ENCODE measurements at places on chromosomes 6 and 20.

GRCh38 chr6:137856138-137856898 lies 10.7 kb upstream of the TNFAIP3 start:
- no peak for DNase-seq

DNA sequence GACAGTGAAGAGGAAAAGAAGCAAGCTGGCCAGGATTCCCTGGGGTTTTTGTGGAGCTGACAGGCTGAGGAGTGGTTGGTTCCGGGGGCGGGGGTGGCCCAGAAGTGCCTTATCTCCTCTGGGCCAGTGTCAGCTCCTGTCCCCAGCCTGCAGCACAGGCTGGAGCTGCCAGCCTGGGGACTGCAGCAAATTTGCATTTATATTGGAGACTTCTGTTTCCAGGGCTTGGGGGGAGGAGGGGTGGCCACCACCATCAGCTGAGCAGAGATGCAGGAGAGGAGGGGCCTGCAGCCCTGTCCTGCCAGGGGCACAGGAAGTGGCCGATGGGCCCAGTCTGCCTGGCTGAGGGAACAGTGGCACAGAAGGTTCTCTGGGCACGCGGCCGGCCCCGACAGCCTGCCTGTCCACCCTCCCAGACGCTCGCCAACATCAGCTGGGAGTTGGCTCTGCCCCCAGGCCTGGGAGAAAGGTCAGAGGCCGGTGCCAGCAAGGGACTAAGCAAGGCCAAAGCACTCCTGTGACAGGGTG lies 24.3 kb upstream of the SCRT2 start:
- peak; percentile 63 for DNase-seq

DNA sequence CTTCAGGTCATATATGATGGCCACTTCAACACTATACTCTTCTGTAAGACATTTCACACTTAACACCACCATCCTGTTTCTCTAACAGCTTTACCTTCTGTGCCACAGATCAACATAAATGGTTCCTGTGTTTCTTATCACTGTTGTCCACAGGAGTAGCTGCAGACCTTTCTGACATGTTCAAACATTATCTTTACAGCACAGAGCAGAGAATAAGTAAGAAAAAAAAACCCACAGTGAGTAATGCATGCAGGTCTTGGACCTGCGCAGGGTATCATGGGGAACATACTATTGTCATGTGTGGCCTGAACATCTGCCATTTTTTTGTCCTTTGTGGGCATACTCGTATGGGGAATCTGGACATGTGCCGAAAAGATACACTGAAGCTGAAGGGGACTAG lies 161.9 kb downstream of the KIF16B start:
- DNase-seq, result no peak

- DNase-seq, result no peak
Measured at GRCh38 chr20:52130406-52130805, 61.2 kb downstream of the ZFP64 start.

- DNase-seq, result peak; percentile 65
Measured at GRCh38 chr6:3312604-3313231, 54.0 kb downstream of the PSMG4 start.

- DNase-seq, result no peak
Measured at GRCh38 chr20:58361481-58362205, 27.4 kb upstream of the VAPB start.

DNA sequence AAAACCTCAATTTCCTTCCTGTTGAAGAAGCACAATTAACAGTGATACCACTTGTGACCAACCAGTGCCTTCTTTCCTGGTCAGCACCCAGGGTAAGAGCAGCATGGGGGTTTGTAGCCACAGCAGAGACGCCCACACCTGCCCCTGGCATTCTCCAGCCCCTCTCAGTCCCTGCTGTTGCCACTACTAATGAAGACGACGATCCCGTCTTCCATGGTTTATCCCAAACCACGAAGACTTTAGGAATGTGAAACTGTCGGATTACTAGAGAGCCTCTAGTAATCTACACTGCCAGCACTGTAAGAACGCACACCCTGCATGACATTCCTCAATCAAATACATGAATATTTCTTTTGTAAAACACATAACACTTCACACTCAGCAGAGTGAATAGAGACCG lies 60.0 kb downstream of the GINS1 start:
- no peak for DNase-seq

DNA sequence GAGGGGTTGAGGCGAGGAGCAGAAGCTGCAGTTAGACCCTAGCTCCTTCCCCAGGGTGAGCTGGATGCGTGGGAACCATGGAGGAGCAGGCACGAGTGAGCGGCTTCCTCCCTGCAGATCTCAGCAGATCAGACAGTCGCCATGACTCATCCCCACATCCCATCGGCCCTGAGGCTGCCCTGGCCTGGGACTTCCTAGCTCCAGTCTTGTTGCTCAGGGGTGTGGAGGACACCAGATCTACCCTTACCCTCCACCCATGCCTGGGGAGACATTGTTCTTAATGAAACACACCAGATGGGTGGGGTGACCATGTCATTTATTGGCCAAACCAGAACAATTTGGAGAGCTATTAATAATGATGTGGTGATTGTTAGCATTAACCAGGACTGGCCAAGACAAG lies 36.3 kb upstream of the TGM2 start:
- DNase-seq, result no peak

DNA sequence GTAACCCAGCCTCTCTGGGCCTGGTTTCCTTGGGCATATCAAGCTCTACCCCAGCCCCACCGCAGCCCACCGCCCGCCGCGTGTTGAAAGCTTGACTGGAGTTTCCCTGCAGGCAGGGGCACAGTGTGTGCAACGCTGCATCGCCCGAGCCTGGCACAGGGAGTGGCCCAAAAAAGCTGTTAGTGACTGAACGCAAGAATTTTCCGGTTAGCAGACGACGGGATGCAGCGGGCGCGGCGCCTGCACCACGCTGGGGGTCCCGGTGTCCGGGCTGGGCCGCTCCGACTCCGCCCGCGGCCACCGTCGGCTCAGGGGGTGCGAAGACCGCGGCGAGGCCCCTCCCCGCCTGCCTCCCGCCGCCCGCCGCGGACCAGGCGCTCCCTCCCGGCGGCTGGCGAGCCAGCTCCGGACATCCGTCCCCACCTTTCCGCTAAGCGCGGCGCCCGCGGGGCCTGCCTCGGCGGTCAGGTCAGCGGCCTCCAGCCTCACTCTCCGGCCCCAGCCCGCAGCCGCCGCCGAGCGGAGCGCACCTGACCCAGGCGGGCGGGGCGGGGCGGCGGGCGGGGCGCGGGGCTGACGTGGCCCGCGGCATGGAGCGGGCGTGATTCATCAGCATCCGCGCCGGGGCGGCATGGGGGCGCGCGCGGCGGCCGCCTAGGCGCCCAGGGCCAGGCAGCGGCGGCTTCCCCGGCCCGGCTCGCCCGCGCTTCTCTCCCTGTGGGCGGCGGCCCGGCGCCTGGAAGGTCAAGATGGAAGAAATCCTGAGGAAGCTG lies at the start of gene ARFGEF3:
TSS of gene ARFGEF3 (plus strand) at position 602 of the 773 bp plus-strand sequence. CDS start at position 750, 148 bp downstream.
- no peak for DNase-seq

DNA sequence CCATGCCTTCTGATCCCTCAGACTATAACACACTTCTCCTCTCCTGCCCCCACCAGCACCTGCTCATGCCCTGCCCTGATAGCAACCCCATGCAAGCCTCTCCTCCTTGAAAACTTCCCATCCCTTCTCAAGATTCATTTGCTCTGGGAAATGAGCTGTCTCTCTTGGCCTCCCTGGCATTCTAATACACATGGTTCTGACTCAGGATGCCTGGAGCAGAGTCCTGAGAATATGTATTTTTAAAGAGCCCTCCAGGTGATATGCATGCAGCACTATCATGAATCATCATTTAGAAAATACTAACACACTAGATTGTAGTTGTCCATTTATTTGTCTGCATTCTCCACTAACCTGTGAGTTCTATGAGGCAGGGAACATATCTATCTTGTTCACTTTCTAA lies 26.6 kb downstream of the HDGFL1 start:
- no peak for DNase-seq

- no peak for DNase-seq
Measured at GRCh38 chr6:4466769-4467480, 309.3 kb upstream of the CDYL start.

DNA sequence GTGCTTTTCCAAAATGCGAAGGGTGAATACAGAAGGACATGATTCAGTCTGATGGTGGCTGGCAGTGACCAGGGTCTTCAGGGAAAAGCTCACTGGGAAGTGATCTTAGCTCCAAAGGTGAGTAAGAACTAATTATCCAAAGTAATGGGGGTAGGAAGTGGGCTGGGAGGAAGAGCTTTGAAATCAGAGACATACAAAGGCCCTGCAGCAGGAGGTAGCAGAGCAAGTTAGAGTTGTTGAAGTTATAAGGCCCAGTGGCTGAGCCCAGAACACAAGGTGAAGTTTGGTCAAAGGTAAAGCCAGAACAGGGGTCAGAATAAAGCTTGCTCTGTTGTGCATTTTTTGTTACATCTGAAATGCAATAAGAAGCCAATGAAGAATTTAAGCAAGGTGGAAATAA lies 81.2 kb downstream of the PLCB1 start:
- no peak for DNase-seq

DNA sequence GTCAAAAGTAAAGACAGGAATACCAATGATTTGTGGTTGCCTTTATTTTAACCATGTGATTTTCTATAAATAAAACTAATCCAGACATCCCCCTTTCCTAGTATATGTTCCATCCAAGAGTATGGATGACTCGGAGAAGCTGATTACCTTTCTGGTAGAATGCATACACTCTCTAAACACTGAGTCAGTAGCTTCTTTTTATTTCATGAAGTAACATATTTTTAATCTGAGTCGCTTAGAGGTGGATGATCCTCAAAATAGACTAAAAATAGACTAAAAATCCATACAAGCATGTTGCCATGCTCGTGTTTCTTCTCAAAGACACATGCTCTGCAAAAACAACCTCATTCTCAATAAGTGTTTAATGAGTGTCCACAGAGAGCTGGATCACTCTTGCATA lies 263.7 kb downstream of the COL12A1 start:
- DNase-seq, result no peak

GRCh38 chr6:21997119-21998037 lies 299.5 kb downstream of the PRL start:
- DNase-seq, result no peak

- no peak for DNase-seq
Measured at GRCh38 chr6:39835821-39836295, 43.7 kb downstream of the DAAM2 start.

- no peak for DNase-seq
Measured at GRCh38 chr6:72793641-72794395, 172.0 kb downstream of the KCNQ5 start.

DNA sequence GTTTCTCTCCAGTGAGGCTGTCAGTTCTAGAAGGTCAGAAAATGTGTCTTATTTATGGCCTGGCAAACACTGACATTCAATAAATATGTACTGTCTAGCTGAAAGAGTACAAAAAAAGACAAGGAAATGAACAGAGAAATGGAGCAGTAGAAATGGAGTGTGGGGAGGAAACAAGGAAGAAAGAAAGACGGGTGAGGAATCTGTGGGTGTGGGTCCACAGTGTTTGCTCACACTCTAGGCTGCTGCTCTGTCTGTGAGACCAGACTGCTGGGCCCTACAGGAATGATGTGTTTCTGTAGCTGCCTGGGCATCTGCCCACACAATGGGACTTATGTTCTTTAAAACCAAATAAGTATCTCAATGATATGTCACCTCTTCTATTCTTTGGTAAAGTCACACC lies 114.2 kb downstream of the MOXD1 start:
- no peak for DNase-seq

GRCh38 chr6:89021629-89022028 lies 58.2 kb upstream of the RNGTT start:
- DNase-seq, result no peak

- DNase-seq, result no peak
Measured at GRCh38 chr20:4045741-4046140, 30.4 kb upstream of the RNF24 start.

DNA sequence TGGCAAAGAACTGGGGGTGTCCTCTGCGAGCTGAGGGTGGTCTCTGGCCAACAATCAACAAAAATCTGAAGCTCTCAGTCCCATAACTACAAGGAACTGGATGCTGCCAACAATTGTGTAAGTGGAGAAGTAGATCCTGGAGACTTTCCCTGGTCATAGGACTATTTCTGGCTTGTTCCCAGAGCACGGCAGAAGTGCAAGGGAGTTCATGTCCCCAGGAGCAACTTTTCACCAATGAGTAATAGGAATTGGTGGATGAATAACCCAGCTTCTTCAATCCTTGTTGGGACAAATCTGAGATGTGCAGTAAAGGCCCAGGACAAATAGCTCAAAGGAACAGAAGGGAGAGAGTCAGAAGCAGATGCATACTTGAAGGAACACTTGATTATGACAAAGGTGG lies 95.5 kb downstream of the QRSL1 start:
- no peak for DNase-seq

GRCh38 chr20:57808264-57809070 lies 98.7 kb upstream of the PMEPA1 start:
- no peak for DNase-seq

DNA sequence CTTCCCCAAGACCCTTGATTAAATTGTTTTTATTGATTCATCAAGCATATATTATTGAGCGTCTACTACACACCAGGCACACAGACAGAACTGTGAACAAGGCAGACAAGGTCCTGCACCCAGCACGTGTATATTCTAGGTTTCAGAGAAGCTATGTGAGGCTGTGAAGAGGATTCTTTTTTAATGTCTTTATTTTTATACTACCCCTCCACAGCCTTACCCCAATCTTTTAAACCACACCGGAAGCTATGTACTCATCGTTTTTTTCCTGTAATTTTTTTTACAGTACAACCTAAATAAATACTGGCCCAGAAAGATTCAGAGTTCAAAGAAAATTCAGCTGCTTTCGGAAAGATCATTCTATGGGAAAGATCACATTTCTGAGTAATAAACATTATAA lies 10.0 kb downstream of the SGK1 start:
- no peak for DNase-seq

GRCh38 chr6:326896-327537 lies 34.7 kb downstream of the DUSP22 start:
- no peak for DNase-seq

DNA sequence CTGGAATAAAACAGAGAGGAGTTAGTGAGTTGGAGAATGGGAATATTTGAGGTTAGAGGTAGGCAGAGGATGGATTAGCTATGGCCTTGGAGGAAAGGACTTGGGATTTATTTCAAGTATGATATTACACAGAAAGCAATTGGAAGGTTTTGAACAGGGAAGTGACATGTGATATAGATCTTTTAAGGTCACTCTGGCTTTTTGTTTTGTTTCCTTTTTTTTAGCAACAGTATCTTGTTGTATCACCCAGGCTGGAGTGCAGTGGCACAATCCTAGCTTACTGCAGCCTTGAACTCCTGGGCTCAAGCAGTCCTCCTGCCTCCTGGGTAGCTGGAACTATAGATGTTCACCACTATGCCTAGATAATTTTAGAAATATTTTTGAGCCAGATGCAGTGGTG lies 190.3 kb downstream of the UTRN start:
- no peak for DNase-seq
